Stimulated activated CD4-positive, alpha-beta T cell treated with anti-CD3 and anti-CD28 coated beads, Interleukin-1b, Interleukin-23, amount 100 ng/mL, for 24 hours (primary cell): ENCODE measurements at places on chromosomes 7 and 10.

DNA sequence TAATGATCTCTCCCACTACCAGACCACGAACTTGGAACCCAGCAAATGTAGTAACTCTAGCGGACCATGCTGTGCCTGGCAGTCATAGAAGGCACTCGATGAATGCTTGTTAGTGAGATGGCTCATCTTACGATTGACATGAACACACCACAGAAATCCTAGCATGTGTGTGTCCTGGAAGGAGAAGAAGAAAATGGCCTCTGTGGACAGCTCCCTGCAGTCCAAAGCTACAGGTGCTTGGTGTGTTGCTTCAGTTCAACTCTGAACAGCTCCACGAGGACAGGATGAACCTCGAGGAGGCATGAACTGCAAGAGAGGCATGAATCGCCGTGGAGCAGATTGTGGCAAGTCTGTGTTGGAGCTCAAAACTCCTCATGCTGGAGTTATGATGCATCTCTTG lies 93.5 kb downstream of the KLF6 start:
- DNase-seq: no peak

GRCh38 chr7:875476-876076 lies 778 bp upstream of the GET4 start:
- no peak for DNase-seq

GRCh38 chr7:115226410-115226809 lies 304.5 kb downstream of the MDFIC start:
- DNase-seq: no peak

- DNase-seq: no peak
Observed at GRCh38 chr7:34752929-34753328, 94.9 kb downstream of the NPSR1 start.

GRCh38 chr10:129323879-129324278 lies 143.2 kb upstream of the MGMT start:
- DNase-seq: no peak

- DNase-seq: no peak
Observed at GRCh38 chr7:68185631-68186456, 1189.2 kb downstream of the TYW1 start.

DNA sequence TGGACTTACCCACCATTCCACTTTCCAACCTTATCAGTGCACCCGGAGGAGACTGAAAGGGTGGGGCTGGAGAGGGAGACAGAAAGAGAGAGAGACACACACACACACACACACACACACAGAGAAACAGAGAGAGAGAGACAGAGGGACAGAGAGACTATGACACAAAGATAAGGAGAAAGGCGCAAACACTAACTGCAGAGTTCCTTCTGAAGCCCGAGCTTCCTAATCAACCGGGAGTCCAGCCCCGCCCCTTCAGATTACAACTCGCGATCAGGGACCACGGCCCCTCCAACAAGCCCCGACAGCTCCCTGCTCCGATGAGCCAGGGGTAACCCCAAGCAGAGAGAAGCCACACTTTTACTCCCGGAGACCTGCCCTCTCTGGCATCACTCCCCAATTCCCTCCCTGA lies 499 bp downstream of the GAL3ST4 start:
- no peak for DNase-seq

GRCh38 chr10:78348411-78349164 lies 314.9 kb downstream of the RPS24 start:
- no peak for DNase-seq

DNA sequence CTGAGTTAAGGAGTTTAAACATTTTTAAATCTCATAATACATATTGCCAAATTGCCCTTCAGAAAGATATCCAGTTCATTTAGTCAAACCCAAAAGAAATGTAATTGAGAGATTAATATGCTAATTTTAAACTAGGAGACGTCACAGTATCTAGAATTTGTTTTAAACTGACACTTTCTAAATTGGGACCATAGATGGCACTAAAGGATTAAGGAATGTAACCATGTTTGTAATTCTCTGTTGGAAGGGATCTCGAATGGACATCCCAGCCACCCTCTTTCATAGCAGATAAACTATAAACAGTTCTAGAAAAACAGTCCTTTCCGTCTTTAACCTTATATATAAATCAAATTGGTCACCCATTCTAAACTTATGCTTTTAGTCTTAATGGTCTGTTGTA lies 30.0 kb upstream of the SAMD9L start:
- DNase-seq: no peak

- DNase-seq: no peak
Observed at GRCh38 chr7:50730446-50731400, 52.0 kb downstream of the GRB10 start.

GRCh38 chr7:44072364-44073231 lies 7.2 kb upstream of the PGAM2 start:
- no peak for DNase-seq

DNA sequence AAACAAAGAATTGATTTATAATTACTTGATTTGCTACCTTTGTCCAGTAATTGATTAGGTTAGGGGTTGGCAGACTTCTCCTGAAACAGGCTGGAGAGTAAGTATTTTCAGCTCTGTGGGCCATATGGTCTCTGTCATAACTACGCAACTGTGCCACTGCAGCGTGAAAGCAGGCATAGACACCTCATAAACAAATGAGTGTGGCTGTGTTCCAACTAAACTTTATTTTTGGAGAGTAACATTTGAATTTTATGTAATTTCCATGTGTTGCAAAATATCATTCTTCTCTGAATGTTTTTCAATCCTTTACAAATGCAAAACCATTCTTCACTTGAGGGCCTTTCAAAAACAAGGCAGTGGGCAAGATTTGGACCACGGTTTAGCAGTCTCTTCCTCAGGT lies 76.9 kb downstream of the GALNT17 start:
- no peak for DNase-seq

GRCh38 chr10:132102717-132103110 lies 37.0 kb downstream of the JAKMIP3 start:
- DNase-seq: no peak

- DNase-seq: no peak
Observed at GRCh38 chr10:117968354-117969182, 78.2 kb downstream of the RAB11FIP2 start.

- DNase-seq: no peak
Observed at GRCh38 chr7:69398986-69399385, 199.3 kb upstream of the AUTS2 start.

DNA sequence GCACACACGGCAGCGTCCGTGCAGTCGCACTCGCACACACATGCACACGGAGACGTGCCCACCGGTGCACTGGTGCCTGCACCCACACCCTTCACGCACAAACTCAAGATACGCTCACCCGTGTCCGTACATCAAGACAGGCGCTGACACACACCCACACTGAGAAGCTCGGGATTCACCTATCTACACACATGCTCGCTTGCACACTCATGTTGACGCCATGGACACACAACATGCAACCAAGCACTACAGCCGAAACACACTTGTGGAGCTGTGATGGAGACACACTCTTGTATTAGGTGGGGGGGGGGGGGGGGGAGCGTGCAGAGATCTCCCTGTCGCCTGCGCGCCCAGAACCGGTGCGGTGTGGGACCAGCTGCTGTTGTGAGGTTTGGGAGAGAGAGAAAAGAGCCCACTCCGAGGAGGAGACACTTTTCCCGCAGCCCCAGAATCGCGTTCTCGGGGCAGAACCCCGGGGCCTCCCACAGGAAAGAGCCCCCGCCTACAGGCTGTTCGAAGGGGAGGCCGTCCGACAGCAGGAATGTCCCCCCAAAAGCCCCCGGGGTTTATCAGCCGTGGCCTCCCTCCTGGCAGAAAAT lies 605 bp upstream of the NFKB2 start:
- DNase-seq: no peak

DNA sequence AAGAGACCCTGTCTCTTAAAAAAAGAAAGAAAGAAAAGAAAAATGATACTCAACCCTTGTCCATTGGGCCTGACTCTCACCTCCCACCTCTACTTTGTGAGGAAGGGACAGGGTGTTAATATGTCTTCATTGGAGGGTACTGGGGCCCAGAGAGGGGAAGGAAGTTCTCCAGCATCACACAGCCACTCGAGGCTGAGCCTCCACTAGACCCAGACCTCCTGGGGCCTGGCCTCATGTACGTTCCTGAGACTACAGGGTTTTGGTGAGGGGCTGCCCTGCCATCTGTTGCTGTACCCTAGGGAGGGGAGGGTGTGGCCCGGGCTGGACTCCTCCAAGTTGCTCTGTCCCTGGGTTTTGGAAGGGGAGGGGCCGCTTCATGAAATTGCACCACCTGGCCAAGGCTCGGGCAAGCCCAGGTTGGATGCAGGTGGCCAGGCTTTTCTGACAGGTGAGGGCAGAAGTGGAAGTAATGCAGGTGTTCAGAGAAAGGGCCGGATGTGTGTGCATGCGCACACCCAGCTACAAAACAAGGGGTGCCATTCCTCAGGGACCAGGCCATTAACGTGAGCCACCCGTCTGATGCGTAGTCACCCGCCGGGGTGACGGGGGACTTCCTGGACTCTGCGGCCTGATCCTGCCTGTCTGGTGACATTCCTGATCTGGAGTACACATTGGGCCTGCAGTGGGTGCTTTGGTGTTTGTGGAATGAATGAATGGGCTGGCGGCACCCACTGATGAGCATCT lies 21.7 kb downstream of the GTF2IRD1 start:
- DNase-seq: no peak

- no peak for DNase-seq
Observed at GRCh38 chr10:36452851-36453250, 672.5 kb upstream of the ANKRD30A start.

DNA sequence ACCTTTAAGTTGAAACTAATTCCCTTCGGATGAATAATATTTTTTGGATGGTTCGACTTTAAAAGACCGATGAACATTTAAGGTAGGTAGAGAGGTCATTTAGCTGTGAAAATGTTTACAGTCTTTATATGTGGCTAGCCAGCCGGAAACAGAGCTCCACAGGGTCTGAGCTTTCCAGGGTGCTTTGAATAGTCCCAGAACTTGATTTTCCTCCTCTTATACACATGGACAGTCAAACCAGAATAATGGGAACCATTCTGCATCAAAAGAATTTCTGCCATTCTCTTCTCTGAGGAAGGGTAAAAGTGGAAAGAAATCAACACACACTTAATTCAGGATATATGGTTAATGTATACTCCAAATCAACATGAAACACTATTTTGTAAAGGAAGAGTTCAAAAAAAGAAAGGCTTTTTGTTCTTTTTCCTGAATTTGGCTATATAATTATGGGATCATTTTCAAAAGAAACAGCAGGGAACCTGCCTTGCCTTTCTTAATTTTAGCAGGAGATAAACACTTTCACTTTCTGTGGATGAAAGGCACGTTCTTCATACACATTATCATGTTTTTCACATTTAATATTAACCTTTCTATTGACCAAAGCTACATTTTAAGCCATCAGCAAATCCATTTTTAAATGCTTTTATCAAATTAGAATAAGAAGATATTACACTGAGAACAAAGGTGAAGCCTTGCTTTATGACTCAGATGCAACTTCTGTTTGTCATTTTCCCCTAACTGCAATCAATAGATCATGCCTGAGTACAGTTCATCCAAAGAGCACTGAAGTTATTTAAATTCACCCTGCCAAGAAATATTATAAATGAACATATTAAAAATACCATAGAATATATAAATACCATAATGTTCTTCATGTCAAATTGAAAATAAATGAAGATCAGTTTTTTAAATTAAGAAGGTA lies 307.3 kb downstream of the THSD7A start:
- no peak for DNase-seq

- DNase-seq: no peak
Observed at GRCh38 chr7:120052884-120053382, 220.0 kb upstream of the KCND2 start.

DNA sequence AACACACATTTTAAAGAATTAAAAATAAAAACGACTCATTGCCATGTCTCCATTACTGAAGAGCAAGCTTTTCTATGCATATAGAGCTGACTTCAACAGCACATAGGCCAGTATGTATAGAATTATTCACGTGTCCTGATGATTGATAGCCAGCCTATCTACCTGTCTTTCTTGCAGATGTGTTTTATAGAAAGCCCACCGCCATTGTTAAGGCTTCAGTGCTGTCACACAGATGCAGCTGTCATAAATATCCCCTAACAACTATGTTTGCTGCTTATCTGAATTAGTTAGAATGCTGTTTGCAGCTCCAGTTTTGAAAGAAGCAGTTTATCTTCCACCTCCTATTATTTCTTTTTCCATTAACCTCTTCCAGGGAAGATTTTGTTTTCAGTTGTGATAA lies 235.9 kb downstream of the SLC25A13 start:
- no peak for DNase-seq

GRCh38 chr7:76202666-76203030 lies 952 bp downstream of the SRRM3 start:
- no peak for DNase-seq

DNA sequence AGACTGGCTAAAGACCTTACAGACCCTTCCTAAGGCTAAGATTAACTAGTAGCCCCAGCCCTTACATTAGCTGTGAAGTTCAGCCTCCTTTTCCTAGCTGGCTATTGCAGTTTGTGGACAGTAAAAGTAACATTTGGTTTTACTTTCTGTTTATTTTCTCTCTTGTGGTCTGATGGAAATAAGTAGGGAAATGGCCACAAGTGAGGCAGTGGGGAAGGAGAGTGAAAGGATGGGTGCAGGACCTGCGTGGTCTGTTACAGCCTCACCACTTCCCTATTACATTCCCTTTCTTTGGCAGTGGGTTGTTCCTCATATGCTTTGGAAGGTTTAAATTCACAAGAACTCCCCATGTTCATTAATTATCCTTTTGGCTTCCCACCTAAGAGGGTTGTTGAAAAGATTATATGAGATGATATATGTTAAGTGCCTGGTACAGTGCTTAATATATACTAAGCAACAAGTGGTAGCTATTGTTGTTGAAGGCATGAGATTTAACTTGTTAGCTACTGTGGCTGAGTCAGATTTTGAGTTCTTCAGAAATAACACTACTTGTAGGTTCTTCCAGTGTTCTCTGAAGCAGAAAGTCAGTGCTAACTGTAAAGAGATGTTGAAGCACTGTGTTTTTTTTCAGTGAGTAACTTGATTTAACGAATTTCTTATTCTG lies 181.7 kb downstream of the ST7 start:
- no peak for DNase-seq

- DNase-seq: no peak
Observed at GRCh38 chr10:100350914-100351485, 4.0 kb downstream of the SCD start.

DNA sequence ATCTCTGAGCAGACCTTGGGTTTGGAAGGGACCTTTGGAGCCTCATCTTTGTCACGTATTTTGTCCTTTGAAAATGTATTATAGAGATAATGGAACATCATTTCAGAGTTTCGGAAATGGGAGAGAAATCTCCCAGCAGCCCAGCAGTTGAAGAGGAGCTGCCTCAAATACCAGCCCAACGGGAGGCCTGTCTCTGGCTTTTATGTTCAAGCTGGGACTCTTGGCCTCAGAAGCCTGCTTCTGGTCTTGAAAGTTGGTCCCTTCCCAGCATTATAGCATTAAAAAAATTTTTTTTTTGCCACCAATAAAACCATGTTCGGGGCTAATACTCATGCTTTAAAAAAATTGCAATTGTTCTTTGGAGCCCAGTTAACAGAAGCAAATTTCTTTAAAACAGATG lies 73.4 kb upstream of the CTBP2 start:
- no peak for DNase-seq

- peak; percentile 16 for DNase-seq
Observed at GRCh38 chr10:43292755-43293676, 26.2 kb upstream of the RASGEF1A start.

- DNase-seq: no peak
Observed at GRCh38 chr10:119406601-119407253, 135.8 kb downstream of the RGS10 start.
